ENCODE measurements at places on chromosomes 1 and 21.

DNA sequence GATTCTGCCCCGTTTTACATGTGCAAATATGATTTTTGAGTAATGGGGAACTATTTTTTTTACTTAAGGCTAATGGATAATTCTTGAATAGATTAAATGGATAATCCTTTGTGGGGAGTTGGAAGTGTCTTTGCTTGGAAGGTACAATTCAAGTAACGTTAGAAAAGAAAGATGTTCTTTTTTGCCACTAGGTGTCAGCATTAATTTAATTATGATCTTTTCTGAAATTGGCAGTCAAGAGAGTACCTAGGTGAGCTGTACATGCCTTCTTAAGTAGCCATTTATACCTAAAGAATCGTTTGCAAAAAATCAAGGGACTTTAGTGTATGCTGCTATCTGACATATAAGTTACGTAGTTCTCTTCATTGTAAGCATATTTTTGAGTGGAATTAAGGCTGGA lies 2.2 kb downstream of the FBXO28 start:
- DNase-seq, result no peak

- peak; percentile 24 for DNase-seq
Observed at GRCh38 chr1:43978551-43979260, at the start of gene B4GALT2. Gene B4GALT2, plus strand, starts transcription at chr1:43979210. Its CDS starts 1,951 bp downstream, at chr1:43981161.

- no peak for DNase-seq
Observed at GRCh38 chr1:212689196-212689725, 10.4 kb downstream of the BATF3 start.

GRCh38 chr1:9787702-9788101 lies 36.1 kb downstream of the CLSTN1 start:
- DNase-seq, result peak; percentile 60

DNA sequence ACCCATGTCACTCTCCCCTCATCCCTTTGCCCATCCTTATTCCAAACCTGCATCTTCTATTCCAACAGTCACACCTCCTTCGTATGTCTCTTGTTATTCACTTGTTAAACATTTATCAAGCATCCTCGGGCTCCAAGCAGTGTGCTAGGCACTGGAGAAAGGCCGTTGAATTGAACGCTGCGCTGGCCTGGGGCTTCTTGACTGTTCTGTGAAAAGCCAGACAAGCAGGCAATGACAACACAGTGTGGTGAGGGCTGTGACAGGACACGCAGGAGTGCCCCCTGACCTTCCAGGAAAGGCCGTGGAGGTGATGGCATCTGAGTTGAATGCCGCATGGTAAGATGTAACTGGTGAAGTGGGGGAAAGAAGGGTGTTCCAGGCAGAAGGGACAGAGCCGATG lies 19.2 kb downstream of the ETV3 start:
- no peak for DNase-seq

DNA sequence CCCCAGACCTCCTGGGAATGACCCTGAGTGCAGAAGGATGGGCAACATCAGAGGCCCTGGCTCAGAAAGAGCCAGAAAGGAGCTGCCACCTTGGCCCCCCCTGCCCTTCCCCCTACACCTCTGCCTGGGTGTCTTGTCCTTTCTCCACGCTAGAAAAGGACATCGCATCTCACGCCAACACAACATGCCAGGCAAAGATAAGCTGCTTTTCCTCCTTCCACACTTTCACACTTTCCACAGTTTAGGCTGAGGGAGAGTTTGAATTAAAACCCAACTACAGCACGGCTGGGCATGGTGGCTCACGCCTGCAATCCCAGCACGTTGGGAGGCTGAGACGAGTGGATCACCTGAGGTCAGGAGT lies 109.5 kb downstream of the SPSB1 start:
- no peak for DNase-seq

GRCh38 chr1:169115891-169116585 lies 9.5 kb downstream of the ATP1B1 start:
- DNase-seq, result no peak

GRCh38 chr1:182308826-182309225 lies 82.8 kb downstream of the GLUL start:
- no peak for DNase-seq

DNA sequence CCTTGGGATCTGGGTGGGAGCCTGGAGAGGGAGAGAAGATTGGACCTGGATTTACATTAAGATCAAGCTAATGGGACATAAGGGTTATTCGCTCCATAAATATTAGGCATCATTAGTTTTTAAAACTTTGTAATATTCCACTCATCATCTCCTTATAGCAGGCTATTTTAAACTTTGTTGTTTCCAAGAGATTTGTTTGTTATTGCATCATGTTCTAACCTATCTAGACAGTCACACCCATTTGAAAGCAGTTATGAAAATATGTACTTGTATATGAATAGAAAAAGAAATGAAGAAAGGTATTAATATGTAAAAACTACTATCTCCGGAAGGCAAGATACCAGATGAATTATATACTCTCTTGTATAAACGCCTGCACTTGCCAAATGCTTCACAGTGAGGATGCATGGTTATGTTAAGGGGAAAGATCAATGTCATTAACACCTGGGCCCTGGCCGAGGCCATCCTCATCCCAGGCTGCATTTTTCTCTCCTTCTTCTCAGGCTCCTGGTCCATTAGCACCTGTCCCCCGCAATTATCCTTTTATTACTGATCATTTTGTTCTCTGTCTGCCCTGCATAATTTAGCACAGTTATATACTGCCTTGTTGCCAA lies 468.2 kb downstream of the MATN1 start:
- DNase-seq, result no peak

GRCh38 chr1:53349369-53349835 lies 21.5 kb upstream of the LRP8 start:
- DNase-seq, result no peak

- DNase-seq, result no peak
Observed at GRCh38 chr1:64822621-64823020, 77.7 kb downstream of the RAVER2 start.

DNA sequence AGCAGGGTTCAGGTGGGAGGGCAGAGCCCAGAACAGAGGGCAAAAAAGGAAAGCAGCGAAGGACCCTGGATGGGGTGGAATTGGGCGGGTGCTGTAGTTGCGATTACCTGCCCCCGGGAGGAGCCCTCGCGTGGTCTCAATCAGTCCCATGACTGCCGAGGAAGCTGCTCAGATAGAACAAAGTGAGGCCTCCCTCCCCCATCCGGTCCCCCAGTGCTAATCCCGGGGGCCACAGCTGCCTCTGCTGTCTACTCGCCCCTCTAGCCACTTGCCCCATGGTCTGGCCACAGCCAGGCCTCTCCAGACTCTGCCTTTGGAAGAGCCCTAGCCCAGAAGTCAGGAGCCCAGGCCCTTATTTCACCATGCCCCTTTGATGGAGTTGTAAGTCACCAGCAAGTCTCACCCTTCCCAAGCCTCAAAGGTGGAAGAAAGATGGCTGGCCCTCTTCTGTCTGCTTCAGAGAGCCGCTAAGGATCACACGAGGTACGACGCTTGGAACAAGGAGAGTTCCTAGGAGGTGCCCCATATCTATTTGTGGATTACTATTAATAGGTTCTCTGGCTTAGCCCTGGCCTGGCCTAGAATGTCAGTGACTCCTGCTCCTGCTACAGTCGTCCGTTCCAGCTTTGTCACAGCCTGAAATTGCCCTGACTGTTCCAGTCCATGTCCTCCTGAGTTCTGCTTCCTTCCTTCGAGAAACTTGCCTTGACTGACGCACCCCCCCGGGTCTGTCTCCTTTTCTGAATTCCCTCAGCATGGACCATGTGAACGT lies 16.4 kb downstream of the ECHDC2 start:
- peak; percentile 21 for DNase-seq

GRCh38 chr21:39051588-39051949 lies 131.7 kb downstream of the PSMG1 start:
- DNase-seq, result no peak

- DNase-seq, result no peak
Observed at GRCh38 chr1:31418626-31419323, 5.8 kb downstream of the SERINC2 start.

DNA sequence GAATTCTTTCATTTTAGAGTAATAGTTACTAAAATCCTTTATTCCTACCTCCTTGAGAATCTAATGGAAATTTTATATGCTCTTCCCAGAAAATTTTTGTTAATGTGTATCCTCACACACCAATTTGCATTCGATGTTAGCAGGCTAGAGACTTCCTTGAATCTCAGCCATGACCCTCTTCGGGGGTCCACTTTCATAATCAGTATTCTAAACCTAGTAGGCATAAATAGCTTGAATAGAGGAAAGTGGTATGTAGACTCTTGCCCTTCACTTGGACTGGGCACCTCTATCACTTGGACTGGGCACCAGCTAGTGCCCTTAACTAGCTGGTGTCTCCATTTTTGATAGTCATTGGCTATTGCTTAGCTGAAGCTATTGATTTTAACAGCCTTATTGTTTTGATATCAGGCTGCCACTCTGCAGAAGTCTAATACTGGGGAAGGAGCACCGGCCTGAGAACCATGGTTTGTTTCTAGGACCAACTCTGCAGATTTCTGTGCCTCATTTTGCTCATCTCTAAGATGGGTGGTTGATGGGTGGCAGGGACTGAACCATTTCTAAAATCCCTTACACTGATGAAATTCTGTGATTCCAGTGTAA lies 42.8 kb downstream of the MRPL39 start:
- no peak for DNase-seq

- no peak for DNase-seq
Observed at GRCh38 chr1:211309617-211310016, 17.0 kb upstream of the TRAF5 start.

DNA sequence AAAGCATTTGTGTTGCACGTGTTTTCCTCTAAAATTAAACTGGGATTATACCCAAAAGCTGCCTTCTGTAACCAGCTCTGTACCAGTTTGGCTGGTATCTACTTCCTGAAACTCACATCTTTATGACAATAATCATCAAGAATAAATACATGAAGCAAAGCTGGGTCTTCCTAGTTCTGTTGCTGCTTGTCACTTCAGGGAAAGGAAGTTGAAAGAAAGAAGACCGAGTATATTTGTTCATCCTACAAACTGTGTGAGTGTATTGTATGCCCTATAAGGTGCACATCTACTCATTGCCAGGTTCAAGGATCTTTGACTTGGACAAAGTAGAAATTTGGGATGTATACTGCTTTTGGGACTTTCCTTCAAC lies 29.1 kb upstream of the IFNGR2 start:
- DNase-seq, result no peak

GRCh38 chr21:18931237-18931636 lies 527.7 kb upstream of the TMPRSS15 start:
- DNase-seq, result no peak

GRCh38 chr1:243850202-243850451 lies at the start of gene AKT3:
Gene AKT3, minus strand, starts transcription at chr1:243850243. Its CDS starts 7,073 bp downstream, at chr1:243843170.
- no peak for DNase-seq

DNA sequence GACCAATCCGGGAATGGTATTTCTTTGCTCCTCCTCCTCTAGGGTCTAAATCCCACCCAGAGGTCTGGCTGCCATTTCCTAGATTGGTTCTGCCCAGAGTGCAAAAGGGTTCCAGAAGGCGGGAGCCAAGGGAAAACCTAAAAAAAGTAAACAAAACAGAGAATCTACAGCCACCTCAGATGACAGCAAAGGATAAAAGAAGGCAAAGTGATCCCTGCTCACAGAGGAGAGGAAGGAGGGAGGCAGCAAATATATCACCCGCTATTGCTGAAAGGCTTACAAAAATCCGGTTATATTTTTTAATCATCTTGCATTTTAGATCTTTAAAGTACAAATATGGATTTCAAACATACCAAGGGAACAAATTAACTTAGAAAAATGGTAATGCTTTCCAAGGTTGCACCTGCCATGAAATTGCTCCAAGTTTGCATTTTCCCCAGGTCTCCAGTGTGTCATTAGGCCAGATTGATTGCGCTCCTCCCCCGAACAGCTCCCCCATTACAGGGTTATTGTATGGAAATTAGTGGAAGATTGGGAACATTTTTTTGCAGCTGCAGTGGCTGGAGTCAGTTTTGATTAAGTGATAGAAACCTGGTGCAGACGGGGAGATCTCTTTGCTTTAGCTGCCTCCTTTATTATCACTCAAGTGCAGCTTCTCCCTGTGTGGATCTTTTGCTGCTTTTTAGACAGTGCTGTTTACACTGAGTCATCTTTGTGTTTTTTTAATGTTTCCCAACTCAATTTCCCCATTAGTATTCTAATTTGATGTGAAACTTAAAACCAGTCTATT lies 280.5 kb upstream of the CAMK1G start:
- DNase-seq, result no peak

DNA sequence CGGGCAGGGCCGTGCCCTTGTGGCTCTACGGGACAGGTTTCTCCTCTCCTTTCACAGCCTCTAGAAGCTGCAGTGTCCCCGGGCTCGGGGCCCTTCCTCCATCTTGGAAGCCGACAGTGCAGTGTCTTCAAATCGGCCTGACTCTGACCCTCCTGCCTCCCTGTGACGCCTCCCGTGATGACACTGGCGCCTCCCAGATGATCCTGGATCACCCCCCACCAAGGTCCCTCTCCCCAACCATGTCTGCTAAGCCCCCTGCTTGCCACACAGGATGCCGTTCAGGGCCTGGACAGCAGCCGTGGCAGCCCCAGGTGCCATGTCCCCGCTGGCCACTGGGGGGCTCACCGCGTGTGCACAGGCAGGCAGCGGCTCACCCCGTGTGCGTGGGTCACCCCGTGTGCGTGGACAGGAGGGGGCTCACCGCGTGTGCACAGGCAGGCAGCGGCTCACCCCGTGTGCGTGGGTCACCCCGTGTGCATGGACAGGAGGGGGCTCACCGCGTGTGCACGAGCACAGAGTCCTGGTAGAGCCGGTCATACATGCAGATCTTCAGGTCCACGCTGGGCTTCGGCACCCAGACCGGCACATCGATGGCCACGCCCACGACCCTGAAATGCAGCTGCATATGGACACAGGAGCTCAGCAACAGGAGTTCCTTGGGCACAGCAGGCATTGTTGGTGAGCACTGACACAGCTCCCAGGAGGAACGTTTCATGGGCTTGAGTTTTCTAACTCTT lies 24.9 kb upstream of the TMEM52 start:
- DNase-seq, result peak; percentile 65

GRCh38 chr1:50599546-50599945 lies 176.3 kb upstream of the DMRTA2 start:
- no peak for DNase-seq

DNA sequence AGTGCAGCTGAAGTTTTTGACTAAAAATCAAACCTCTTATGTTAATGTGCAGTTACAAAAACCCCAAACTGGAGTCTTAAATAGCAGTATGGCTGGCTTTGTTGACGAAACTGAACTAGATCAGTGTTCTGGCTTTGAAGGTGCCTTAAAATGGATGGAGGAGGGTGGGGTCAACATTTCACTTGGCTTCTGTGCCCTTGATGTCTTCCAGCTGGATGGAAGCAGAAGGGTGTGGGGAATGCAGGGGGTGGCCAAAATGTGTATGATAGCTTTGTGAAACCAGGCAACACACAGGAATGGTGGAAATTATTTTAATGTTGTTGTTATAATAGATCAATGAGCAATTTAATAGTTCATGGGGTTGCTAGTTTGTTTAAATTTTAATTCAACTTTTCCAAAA lies 96.8 kb upstream of the C1orf105 start:
- no peak for DNase-seq

DNA sequence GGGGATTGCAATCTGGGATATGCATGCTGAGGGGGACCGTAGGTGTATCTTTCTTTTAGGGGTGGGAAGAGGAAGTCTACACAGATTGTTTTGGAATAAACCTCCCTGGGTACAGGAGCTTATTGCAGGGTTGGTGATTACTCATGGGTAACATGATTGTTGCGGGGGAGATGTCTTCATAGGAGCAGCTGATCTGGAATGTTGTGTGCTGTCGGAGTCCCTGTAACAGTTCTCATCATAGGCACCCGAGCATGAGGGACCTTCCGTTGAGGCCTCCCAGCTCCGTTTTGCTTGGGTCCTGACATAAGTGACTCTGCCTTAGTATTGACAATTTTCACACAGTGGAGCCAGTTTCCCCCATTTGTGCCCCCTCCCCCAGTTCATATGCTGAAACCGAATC lies 4.2 kb upstream of the PRXL2B start:
- DNase-seq, result no peak

Measured in stimulated activated CD4-positive, alpha-beta T cell treated with anti-CD3 and anti-CD28 coated beads, Interleukin-4, amount 100 ng/mL, for 24 hours (primary cell).